ENCODE measurements at places on chromosomes 7 and 10.

DNA sequence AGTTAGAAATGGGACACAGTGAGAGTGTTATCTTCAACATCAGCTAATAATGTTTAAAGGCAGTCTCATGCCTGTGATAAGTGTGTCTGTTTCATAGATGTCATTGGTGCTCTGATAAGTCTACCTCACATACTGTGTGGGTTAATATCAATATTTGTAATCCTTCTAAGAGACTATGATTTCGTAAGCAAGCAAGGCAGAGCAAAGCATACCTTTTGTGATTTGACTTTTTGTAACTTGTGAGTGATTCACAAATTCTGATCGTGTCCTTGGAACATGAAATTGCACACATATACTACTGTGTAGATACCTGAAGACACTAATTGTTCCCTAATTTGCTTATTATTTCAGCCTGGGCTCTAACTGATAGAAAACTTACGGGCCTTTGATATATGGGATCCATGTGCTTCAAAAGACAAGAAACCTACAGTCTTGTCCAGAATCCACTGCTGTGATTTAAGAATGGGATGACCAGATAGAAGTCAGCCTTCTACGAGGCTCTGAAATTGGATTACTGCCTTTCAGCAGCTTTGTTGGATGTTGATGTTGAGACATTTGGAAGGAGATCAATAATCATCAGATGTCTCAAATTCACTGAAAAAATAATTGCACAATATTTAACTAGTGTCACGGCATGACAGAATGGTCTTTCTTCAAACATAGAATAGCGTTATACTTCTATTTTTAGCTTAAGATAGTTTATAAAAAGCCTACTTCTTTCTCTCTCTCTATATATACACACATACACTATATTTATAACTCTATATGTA, 63.2 kb upstream of the KLF6 start:
- no peak for DNase-seq

DNA sequence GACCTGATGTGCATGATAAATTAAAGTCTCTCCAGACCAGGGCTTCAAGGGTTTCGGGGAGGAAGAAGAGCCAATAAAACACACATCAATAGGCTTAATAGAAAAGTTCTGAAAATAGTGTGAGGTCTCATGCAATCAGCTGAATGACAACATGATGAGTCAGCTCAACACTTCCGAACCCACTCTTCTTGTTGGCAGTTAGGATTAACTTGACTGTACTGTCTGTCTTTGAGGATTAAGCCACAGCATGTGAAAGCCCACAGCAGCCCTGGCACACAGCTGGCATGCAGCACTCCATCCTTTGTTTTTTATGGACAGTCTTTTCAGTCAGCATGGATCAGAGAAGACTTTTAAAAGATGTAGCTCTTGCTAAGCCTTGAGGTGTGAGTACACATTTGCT, 526.9 kb upstream of the VSTM2A start:
- no peak for DNase-seq

DNA sequence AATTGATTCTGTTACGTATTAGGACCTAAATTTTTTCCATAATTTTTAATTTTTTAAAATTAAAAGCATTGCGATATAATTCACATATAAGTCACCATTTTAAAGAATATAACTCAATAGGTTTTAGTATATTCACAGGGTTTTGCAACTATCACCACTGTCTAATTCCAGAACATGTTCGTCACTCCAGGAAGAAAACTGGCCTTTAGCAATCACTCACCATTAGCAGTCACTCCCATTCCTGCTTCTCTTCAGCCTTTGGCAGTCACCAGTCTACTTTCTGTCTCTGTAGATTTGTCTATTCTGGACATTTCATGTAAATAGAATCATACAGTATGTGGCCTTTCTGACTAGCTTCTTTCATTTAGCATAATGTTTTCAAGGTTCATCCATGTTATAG, 176.5 kb downstream of the EXOC4 start:
- DNase-seq = no peak

DNA sequence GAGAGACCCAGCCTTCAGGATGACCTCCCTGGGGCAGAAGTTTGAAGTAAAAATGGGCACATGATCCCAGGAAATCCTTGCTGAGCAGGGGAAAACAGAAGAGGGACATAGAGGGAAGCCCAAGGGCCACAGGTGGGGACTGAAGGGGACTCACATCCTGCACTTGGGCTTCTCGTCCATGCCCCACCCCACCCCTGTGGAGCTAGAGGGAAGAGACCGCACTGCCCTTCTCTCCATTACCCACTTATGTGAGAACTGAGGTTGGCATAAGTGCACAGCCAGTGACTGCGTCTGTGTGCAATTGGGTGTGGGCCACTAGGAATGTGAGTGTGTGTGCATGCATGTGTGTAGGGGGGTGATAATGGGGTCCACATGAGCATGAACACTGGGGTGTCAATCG, 43.4 kb upstream of the SLF2 start:
- no peak for DNase-seq

DNA sequence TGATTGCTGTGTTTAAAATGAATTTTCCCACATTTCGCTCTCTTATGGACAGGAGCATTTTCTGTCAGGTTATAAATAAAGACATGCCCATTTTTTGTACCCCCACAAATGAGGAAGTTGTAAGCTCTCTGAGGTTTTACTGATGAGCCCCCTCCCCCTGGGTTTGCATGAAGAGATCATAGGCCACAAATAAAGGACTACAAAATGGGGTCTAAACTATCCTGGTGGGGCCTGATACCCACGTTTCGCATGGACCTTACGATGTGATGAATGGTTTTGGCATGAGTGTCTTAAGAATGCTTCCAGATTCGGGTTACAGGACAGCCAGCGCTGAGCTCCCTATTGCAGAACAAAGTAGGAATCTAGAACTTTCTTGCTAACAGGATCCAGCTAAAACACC, 5.8 kb downstream of the IKZF1 start:
- DNase-seq = no peak

GRCh38 chr7:96287132-96287531, 34.8 kb downstream of the SLC25A13 start:
- DNase-seq = no peak

GRCh38 chr10:34808801-34809745, 6.0 kb downstream of the PARD3 start:
- DNase-seq = no peak

GRCh38 chr7:158588085-158588877, 658 bp upstream of the PTPRN2 start:
- DNase-seq = no peak

GRCh38 chr7:30177186-30177585, 42.4 kb downstream of the MTURN start:
- DNase-seq = no peak

GRCh38 chr7:3233301-3233700, 67.8 kb upstream of the SDK1 start:
- DNase-seq = no peak

Data from activated naive CD4-positive, alpha-beta T cell treated with anti-CD3 and anti-CD28 coated beads, Interleukin-2, amount 50 U/mL, for 72 hours (primary cell).